ENCODE measurements at places on chromosomes 5 and 9.

- DNase-seq: no peak
Measured at GRCh38 chr9:120935383-120935857, 8.8 kb upstream of the TRAF1 start.

- no peak for DNase-seq
Measured at GRCh38 chr5:107123014-107123413, 547.7 kb downstream of the EFNA5 start.

DNA sequence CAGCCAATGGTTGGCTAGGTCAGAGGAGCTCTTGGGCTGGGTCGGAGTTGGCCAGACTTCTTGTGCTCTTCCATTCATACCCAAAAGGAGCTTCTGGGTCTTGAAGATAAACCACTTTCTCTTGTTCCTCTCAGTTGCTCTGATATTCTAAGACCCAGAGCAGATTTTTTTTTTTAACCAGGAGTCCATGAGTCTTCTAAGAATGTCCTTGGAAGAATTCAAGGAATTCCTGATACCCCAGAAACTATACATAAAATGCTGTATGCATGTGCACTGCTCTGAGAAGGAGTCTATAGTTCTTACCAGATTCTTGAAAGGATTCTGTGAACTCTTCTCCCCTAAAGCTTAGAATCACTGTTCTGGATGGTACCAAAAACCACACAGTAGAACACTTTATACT lies 9.9 kb upstream of the PALM2AKAP2 start:
- DNase-seq: no peak

DNA sequence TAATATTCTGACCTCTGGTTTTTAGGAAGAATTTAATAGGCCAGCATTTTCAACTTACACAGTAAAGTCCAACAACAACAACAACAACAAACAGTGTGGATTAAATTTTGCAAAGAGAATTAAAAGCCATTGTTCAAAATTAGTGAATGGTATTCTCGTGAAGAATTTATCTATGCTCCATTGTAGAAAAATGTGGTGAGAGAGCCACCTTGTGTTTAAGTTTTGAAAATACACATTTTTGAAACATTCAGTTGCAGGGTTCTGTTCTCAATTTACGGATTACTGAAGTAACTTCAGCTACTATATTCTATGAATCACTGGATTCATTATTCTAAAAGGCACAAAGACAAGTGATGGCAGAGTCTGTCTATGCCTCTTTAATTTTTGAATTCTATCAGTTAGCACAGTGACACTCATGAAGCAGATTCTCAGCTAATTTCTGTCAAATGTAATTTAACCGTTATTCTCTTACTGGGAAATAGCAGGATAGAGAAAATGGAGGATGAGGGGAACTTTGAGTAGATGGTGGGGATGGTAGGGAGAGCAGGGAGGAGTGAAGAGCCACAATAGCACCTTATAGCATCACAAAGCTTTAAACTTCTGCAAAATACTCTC lies 11.0 kb downstream of the CCDC152 start:
- DNase-seq: no peak

DNA sequence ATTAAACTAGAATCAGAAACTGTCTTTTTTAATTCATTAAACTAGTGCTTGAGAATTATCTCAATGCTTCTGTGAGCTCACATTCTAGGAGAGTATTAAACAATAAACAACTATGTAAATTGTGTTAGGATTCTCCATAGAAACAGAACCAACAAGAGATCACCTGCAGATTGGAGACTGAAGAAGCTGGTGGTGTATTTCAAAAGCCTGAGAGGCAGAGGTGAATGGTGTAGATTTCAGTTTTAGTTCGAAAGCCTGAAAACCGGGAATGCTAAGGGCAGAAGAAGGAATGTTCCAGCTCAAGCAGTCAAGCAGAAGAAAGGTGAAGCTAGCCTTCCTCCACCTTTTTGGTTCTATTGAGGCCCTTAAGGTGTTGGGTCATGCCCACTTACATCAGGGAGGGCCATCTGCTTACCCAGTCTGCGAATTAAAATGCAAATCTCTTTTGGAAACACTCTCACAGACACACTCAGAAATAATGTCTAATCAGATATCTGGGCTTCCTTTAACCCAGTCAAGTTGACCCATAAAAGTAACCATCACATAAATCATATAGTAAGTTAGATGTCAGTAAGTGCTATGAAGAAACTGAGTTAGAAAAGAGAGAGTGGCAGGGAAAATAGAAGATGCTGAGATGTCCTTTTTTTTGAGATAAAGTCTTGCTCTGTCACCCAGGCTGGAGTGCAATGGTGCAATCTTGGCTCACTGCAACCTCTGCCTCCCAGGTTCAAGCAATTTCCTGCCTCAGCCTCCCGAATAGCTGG lies 291.5 kb downstream of the ARRDC3 start:
- DNase-seq: no peak
